ENCODE measurements at places on chromosomes 5 and 9.

GRCh38 chr9:110744715-110745384 is 76.3 kb downstream of the MUSK start:
- no peak for DNase-seq

DNA sequence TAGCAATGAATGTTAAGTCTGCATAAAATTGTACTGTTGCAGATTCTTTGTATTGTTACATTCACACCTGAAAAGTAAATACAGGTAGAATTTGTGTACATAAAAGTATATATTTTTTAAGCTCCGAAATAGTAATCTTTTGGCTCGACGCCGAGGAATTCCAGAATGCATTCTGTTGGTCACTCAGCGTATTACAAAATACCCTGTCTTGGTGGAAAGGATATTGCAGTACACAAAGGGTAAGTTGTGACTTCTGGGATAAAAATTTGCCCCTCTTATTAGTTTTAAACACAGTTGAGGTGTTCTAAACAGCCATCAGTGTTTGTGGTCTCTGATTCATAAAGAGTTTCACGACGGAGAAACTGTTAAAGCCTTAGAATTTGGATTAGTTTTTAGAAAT is 257.6 kb downstream of the ARHGEF28 start:
- DNase-seq, result no peak

- no peak for DNase-seq
Observed at GRCh38 chr9:37582548-37583157, 6.5 kb upstream of the FBXO10 start.

DNA sequence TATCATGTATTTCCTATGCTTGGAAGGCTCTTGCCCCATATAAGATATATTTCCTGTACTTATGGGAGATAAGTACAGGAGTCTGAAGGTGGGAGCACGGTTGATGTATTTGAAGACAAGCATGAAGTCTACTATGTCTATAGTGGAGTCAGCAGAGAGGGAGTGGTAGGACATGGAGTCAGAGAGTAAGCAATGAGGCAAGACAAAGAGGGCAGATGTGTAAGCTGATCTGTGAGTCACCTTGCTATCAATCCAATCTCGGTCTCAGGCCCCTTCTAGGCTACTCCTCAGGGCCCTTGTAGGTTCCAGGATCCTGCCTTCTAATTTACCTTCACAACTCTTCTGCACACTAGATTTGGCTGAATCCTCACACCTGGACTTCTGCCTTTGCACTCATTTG is 105.5 kb downstream of the MACIR start:
- DNase-seq, result no peak

- no peak for DNase-seq
Observed at GRCh38 chr5:163963881-163964280, 458.5 kb downstream of the MAT2B start.

DNA sequence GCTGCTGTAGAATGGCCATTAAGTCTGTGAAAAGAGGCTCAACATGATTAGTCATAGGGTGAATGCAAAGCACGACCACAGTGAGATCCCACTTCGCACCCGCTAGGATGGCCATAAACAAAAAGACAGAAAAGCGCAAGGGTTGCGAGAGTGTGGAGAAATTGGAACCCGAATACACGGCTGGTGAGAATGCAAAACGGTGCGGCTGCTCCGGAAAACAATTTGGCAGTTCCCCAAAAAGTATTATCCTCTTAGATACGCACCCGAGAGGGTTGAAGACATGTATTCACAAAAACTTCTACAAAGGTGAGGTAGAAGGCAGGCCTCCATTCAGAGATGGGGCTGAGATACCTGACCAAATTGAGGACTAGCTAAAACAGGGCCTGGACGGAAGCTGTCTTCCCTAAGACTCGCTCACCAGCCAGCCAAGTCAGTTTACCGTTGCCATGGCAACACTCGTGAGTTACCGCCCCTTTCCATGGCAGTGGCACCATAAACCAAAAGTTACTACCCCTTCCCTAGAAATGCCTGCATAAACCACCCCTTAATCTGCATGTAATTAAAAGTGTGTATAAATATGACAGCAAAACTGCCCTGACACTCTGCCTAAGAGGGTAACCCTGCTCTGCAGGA is 726 bp upstream of the PSMB7 start:
- no peak for DNase-seq

DNA sequence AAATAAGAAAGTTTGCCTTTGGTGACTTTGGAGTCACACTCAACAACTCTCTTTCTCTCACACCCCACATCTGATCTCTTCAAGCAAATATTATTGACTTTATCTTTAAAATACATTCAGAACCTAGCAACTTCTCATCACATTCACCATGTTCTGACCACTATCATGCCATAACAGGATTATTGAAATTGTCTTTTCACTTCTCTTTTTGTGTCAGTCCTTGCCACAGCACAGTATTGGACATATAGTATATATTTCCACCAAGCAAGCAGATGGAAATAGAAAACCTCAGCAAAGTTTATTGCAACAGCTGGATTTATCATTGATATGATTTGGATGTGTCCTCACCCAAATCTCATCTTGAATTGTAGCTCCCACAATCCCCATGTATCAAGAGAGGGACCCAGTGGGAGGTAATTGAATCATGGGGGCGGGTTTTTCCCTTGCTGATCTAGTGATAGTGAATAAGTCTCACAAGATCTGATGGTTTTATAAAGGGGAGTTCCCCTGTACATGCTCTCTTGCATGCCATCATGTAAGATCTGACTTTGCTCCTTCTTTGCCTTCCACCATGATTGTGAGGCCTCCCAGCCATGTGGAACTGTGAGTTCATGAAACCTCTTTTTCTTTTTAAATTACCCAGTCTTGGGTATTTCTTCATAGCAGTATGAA is 26.9 kb upstream of the ITGA1 start:
- no peak for DNase-seq

- no peak for DNase-seq
Observed at GRCh38 chr9:77827104-77827784, 179.1 kb upstream of the GNA14 start.

DNA sequence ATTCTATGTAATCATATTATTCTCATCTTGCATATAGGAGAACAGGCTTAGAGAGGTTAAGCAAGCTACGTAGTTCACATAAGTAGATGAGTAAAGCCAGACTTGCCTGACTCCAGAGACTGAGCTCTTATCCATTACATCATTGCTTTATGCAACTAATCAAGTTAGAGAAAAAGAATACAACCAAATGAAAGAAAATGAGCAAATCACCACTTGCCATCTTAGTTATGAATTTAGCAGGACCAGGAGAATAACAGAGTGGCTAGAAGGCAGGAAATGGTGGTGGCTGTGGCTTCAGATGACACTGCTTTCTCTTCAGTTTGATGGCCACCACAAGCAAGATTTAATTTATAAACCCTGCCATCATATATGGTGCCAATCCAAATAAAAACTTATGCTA is 26.6 kb downstream of the POC5 start:
- DNase-seq, result no peak
